ENCODE measurements at places on chromosomes 11 and 22.

- DNase-seq = no peak
Measured at GRCh38 chr22:40748388-40749355, 69.4 kb downstream of the MCHR1 start.

DNA sequence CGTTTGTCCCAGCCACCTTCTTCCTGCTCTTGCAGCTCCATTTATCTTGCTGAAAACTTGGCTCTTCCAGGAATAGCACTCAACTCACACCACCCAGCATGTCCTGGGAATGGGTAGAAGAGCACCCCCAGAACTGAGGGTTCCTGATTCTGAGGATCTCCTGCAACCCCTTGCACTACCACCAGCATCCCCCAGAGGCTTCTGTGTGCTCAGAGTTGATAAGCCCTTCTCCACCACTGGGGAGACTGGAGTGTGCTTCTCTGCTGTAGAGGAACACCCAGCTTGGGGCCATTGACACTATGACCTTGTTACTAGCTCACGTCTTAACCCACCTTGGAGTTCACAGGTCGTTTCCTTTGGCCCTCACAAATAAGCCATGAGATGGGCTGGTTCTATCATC is 121.0 kb downstream of the GRIK4 start:
- DNase-seq = no peak

DNA sequence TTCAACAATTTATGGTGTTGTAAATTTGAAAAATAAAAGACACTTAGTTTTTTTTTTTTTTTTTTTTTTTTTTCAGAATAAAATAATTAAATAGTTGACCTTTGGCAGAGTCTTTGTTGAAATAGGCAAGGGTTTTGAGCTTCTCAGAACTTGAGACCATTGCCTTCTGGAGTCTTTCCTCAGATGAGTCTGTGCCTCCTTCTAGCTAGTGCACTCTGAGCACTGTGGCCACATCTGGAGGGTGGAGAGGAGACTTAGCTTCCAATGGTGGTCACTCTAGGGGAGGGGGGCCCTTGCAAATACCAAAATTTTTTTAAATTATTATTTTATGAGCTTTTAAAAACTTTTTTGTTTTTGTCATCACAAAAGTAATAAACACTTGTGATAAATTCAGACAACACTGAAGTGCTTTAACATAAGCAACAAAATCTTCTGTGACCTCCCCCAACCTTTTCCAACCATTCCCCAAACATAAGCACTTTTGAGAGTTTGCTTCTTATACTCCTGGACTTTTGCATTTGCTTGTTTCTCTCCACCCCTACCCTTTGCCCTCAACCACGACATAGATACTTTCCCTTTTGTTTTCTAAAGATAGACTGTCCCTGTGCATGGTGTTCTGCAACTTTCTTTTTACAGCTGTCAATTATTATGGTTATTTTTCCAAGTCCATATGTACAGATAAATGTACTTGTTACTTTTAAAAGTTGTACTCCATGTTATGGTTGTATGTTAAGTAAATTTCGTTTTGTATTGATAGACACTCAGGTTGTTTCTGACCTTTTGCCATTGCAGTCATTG is 41.1 kb downstream of the BMAL1 start:
- DNase-seq = no peak

- DNase-seq = no peak
Measured at GRCh38 chr22:45772743-45773142, 101.1 kb downstream of the ATXN10 start.

DNA sequence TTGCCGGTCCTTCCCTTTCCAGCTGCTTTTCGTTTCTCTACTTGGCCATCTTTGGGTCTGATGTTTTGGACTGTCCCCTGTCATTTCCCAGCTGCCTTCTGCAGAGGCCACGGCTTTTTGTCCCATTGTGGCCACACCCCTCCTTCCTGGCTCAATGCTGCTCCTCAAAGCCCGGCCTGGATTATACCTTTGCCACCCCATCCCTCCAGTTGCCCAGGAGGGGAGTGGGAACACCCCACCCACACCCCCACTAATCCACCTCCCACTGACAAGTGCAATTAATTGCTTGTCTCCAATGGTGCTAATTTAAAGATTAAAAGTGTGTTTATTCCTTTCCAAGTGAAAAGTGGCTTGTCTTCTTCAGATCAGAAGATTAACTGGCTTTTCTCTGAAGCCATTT is 34.2 kb upstream of the CSNK2A3 start:
- no peak for DNase-seq

- DNase-seq = peak; percentile 44
Measured at GRCh38 chr22:24444729-24445466, 17.5 kb downstream of the ADORA2A start.

DNA sequence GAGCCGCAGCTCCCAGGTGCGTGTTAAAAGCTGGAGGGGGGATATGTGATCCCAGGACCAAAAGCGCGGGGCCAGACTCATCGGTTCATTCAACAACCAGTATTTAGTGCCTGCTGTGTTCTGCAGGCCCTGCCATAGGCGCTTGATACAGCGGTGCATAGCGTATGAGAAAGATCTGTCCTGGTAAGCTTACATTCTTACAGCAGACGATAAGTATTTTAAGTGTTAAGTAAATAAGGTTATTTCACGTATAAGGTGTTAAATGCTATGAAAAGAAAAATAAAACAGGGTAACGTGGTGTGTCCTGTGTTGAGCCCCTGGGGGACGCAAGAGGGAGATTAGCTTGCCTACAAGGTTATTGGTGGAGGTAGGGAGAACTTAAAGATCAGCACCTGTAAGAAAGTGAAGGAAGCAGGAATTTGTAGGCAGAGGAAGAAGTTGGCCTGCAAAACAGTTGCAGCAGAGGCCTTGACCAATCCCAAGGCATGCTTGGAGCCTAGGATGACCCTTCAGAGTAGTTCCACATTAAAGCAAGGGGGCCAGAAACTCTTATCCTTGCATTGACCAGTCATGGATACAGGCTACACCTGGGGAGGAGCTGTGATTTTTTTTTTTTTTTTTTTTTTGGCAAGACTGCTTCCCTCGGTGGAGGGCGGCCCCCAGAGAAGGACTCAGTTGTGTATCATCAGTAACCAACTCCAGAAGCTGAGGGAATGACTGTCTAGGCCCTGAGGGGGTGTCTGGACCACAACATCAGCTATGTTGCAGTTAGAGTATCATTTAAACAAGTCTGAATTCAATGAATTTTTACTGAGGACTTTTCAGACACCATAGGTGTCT is 487 bp upstream of the LIPT2 start:
- DNase-seq = no peak

GRCh38 chr11:115198321-115198741 is 305.9 kb downstream of the CADM1 start:
- DNase-seq = no peak

GRCh38 chr22:39240831-39241793 is 3.7 kb downstream of the PDGFB start:
- no peak for DNase-seq

DNA sequence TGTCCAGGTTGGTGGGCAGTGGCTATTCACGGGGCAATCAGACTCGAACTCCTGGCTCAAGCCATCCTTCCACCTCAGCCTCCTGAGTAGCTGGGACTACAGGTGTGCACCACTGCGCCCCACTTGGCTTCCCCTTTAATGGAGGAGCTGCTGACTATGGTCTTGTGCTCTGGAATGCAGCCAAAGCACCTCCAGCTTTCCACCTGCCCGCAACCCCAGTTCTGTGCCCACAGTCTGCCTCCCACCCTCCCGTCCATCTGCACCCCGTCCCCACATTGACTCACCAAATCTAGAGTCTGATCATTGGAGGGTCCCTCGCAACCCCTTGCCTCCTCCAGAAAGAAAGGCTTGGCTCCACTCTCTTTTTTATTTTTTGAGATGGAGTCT is 41.0 kb downstream of the KCNJ4 start:
- DNase-seq = no peak

- no peak for DNase-seq
Measured at GRCh38 chr22:41974691-41975290, 5.5 kb downstream of the SEPTIN3 start.

GRCh38 chr11:126163074-126163700 is 48.3 kb downstream of the RPUSD4 start:
- DNase-seq = peak; percentile 39

- DNase-seq = no peak
Measured at GRCh38 chr11:77269484-77270123, 31.9 kb downstream of the GDPD4 start.

- peak; percentile 71 for DNase-seq
Measured at GRCh38 chr11:19344661-19345518, 104.1 kb upstream of the E2F8 start.

DNA sequence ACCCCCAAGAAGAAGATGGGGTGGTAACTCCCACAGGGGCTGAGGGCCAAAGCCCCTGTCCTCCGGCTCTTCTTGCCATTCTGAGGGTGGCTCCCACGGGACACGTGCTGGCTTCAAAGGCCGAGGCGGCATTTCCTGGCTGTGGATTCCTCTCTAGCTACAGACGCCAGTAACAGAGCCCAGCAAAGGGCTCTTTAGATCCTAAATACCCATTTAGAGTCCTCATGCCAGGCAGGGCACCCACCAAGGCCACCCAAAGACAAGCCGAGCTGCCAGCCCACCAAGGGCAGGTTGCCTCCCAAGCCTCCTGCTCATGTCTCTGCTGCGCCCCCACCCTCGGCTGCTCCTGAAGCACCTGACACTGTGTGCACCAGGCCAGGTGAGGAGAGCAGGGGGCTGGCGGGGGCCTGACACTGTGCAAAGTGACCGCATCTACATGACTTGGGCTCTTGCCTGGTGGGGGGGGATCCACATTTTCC is 5.7 kb downstream of the LRFN4 start:
- DNase-seq = no peak

GRCh38 chr11:45817191-45817590 is 12.2 kb downstream of the SLC35C1 start:
- no peak for DNase-seq

- no peak for DNase-seq
Measured at GRCh38 chr22:20140107-20140445, 8.5 kb downstream of the ZDHHC8 start.

- DNase-seq = peak; percentile 29
Measured at GRCh38 chr11:130131961-130132850, 27.4 kb upstream of the ST14 start.

DNA sequence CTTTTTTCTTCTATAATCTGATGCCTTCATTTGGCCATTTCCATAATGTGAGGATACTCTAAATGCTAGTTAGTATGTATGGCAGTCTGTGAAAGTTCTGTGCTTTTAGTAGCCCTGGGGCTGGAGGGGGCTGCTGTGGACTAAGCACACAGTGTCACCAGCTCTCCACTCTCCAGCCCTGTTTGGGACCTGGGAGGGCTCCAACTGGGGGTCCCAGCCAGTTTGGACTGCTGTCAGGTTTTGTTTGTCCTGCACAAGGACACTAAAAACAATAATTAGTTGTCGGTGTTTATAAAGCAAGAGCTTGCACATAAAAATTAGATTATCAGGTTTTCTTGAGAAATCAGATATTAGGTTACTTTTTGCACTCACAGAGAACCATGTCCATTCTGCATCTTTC is 103.1 kb downstream of the LDLRAD3 start:
- no peak for DNase-seq

GRCh38 chr11:130415731-130416529 is 12.5 kb downstream of the ADAMTS8 start:
- no peak for DNase-seq

- DNase-seq = peak; percentile 28
Measured at GRCh38 chr11:107929611-107930200, 1.5 kb downstream of the RAB39A start.

DNA sequence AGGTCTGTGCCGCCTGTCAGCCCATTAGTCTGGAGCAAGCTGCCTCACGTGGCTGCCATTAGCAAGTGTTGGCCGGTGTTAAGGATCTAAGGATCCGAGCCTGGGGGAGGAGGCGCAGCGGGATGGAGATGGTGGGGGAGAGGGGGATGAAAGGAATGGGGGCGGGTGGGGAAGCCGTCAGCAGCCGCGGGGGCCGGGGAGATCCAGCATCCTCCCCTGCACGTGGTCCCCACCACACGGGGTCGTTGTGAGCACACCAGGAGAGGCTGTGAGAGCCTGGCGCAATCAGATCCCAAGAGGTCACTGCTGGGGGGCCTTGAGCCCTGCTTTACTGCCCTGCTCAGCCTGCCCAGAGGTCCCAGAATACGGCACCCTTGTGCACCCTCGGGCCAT is 7.3 kb downstream of the CABP7 start:
- peak; percentile 70 for DNase-seq

DNA sequence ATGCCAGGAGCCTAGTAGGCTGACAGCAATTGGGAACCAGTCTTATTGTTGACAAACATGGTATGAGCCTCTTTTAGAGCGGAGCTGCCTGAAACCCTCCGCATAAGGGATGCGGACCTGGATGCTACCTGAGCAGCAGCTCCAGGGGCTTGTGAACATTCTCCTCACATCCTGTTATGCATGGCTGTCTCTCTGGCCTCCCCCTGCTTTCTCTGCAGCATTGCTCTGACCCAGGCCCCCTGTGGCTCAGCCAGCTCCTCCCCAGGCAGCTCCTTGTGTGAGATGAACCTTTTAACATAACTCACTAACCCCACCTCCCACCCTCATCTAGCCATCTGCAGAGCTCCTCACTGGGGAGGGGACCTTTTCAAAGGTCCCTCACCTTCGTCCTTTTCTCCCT is 6.0 kb downstream of the BMAL1 start:
- no peak for DNase-seq

DNA sequence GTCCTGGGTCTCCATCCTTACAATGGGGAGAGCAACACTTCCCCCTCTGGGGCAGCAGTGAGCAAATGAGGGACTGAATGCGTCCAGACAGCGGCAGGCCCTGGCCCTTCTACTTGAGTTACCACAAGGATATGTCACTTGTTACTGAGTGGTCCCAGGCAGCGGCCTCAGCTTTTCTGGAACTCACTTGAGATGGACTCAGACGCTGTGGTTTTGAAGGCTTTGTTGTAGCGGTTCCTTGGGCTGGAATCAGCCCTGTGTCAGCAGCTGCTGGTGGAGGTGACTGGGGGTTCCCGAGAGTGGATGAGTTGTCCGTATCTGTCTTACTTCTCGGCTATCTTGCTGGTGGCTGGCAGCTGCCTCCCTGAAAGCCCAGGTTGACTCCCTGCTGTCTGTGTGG is 77.0 kb downstream of the MICAL2 start:
- DNase-seq = no peak

GRCh38 chr22:40857309-40857855 is 434 bp downstream of the XPNPEP3 start:
- no peak for DNase-seq

GRCh38 chr22:33515795-33516194 is 404.5 kb downstream of the LARGE1 start:
- no peak for DNase-seq

DNA sequence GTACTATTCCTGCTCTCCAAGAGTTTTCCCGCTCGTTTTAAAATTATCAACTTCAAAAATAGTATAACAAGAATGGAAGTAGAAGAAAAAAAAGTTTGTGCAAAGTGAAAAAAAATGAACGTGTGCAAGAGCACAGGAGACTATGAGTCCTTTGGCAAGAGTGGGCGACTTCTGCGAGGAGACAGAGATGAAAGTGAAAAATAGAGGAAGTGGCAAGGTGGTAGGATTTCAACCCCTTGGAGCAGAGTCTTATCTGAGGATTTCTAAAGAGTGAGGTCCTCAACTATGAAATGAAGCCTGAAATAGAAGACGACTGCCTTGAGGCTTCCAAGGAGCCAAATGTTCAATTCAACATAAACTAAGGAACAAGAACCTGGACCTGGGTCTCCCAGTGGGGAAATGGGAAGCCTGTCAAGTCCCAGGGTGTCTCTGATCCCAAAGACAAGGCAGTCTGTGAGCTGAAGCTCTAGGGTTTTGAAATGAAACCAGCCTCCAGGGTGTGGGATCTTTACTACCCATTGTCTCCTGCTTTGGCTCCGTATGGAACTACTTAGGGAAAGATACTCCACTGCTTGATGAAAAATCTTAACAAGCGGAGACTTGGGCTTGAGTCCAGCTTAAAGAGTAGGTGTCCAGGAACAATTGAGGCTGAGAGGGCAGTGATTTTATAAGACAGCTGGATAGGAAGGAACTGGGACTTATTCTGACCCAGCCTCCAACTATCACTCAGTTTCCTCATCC is 4.8 kb downstream of the P4HA3 start:
- no peak for DNase-seq

Data from NCI-H524 (cell line).